ENCODE measurements at places on chromosomes 1 and 21.

DNA sequence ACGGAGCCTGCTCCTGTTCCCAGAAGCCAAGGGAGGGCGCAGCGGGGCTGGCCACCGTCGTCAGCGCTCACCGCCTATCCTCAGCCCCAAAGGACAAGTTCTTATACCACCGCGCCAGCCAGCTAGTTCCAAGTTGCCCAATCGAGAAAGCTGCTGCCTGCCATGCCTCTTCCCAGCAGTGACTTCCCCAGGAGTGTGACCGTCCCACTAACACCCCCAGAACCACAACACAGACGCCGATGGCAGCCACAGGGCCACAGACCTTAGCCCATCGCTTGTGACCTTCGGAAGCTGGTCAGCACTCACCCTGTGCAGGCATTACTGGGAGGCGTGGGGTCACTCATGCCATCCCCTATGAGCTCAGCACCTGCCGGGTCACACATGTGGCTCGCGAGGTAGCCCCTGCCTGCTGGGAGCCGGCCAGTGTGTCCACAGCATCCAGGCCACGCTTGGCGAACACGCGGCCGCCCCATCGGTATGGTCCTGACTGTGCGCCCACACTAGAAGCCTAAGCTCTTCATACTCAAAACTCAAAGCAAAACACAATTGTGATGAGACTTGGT, 20.1 kb downstream of the NADK start:
- no peak for DNase-seq

DNA sequence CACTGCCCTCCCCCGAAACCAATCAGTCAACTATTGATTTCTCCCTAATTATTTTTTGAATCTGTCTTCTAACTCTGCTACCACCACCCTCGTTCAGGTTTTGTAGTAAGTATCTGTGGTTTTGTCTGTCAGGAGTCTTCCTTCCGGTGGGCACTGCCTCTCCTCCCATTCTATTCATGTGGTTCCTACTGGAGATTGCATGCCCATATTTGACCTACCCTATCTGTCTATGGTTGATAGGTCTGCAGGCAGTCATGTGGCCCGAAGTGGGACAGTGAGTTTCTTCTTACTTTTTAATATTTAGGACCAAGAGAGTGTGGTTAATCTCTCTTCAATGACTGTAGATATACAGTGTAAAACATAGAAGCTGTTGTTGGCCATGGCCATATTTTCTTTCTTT, 17.8 kb upstream of the MAST2 start:
- no peak for DNase-seq

GRCh38 chr1:240254006-240254405, 162.3 kb downstream of the FMN2 start:
- DNase-seq = no peak

GRCh38 chr1:61334718-61335589, 252.6 kb downstream of the NFIA start:
- DNase-seq = no peak

- no peak for DNase-seq
These were observed 19.8 kb downstream of the SERINC2 start for GRCh38 chr1:31432592-31433395.

- DNase-seq = no peak
These were observed 161.4 kb downstream of the VAV3 start for GRCh38 chr1:107803579-107803978.

GRCh38 chr1:235646463-235646862, 3.1 kb downstream of the GNG4 start:
- no peak for DNase-seq

GRCh38 chr1:162371611-162372010, 5.0 kb downstream of the SPATA46 start:
- no peak for DNase-seq

DNA sequence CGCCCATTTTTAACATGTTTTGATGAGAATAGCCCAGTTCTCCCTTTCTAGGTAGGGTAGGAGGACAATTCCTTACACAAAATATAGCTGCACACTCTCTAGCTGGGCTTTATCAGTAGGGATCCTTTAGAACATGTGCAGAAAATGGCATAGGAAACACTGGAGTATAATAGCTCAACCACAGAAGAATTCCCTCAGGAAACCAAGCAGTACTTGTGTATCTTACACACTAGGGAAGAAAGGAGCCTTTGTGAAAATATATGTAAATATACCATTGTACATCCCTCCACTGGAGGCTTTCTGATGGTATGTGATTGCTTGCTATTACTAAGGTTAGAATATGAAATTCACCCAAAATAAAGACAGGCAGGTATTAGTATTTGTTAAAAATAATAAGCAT, 153.5 kb downstream of the LRRC40 start:
- DNase-seq = no peak

DNA sequence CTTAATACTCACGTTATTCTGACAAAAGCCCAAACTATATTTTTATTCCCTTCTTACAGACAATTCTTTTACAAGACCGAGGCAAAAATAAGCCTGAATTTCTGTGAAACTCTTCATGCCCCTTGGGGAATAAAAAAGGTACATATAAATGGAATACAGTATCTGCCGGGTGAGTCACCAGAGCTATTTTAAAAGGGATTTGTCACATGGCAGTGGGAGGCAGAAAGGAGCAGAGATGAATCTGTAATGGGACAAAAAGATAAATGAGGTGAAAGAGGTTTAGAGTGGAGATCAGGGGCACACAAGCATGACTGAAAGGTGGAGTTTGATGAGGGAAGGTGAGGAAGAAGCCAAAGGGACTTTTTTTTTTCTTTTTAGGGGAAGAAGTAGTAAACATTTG, 8.8 kb downstream of the XCL1 start:
- DNase-seq = no peak

- DNase-seq = no peak
These were observed 79.6 kb upstream of the PPM1J start for GRCh38 chr1:112794654-112795239.

DNA sequence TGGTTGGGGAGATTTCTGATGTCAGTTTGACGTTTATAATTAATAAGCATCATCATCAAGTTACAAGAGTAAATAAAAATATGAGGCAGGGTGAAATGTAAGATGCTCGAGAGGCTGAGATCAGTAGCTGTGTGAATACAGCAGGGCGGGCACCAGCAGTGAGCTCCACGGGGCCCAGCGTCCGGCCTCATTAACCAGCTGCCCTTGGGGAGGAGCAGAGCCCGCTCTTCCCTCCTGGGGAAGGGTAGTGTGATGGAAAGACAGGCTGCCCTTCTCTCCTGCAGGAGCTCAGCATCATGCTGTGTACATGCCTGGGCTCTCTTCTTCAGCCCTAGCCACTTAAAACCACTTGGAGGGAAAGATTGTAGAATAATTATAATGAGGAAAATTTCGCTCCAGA, 23.4 kb downstream of the PDE9A start:
- no peak for DNase-seq

GRCh38 chr1:109677459-109677858, 9.6 kb downstream of the GSTM2 start:
- no peak for DNase-seq

- DNase-seq = no peak
These were observed 3.3 kb downstream of the RAVER2 start for GRCh38 chr1:64748222-64748621.

GRCh38 chr1:114201486-114201885, 47.8 kb upstream of the SYT6 start:
- DNase-seq = no peak

GRCh38 chr1:242128951-242129502, 130.1 kb upstream of the MAP1LC3C start:
- no peak for DNase-seq

DNA sequence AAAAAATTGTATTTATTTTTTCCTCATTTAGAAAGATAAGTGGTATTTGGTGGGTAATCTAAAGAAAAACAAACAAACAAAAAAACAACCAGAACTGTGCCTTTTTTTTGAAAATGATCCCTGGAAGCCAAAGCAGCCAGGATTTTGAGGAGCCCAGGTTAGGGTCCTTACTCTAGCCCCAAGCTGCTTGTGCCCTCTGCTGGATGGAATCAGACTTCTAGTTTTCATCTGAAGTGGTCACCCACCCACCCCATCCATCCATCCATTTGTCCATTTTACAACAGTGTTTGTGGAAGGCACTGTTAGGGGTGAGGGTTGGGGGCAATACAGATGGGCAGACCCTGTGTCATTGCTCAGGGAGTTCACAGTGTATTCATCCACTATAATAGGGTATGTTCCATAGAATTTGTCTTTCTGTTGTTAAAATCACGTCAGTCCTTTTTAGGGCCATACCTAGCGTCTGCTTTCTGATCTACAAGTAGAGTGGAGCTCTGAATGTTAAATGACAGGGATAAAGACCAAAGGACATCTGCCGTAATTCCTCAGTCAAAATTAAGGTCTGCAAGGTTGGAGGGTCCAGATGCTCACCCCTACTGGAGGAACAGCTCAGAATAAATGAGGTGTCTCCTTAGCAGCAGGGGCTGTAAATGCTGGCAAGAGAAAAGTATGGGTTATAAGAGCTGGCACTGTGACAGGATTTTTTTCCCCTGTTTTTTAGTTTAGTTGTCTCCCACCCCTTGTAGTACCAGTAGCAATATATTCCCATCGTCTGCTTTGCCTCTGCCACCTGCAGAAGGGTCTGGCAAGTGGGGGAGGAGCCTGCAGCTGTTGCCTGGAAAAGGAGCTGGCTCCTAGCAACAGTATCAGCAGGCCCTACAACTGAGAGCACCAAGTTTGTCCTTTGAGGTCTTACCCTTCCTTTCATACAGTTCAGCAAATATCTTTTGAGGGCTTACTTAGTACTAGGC, 3.2 kb downstream of the LRRC42 start:
- DNase-seq = no peak

DNA sequence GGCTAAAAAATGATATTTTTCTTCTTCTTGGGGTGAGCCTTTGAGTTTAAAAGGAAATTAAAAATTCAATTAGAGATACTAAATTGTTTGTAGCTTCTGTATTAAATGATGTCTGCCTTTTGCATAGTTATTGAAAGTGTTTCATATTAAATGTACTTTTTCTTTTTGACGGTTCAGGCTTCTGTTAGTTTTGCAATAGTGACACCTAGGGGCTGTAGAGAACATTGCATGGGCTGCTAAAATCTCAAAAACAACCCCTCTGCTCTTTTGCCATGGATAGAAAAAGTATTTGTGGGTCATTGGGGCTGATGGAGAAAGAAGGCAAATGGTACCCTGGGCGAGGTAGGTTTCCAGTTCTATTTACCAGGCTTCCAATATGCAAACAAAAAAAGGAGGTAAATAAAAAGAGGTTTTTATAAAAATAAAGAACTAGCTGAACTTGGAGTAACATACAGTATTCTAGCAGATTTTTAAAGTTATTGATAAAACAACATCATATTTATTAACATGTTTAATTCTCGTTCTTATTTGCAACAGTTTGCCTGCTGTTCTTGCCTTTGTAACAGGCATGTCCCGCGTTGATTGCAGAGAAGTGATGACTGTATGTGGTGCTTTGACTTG, 115.4 kb upstream of the HOOK1 start:
- no peak for DNase-seq

GRCh38 chr21:42169758-42170157, 49.2 kb upstream of the ABCG1 start:
- no peak for DNase-seq

DNA sequence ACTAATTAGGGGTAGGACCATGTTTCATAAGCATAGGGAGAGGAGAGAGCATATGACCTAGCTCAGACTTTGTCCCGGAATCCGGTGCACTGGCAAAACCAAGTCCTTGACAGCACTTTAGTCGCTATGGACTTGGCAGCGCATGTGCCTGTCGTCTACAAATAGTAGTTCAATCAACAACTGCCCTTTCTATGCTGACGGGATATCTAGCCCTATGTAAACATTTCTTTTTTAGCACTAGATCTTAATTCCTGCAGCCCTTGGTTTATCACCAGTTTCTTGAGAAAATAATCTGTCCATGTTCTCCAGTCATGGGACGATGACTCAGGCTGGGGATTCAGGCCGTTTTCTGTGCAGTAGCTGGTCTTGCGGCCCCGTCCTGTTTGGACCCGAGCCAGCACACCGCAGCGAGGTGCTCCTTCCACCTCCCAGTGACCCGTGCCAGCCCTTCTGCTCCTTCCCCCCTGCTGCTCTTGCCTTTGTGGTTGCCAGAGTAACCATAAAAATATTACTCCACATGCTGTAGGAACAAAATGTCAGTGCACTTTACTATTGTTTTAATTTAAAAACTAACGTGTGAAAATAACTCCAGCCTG, 8.6 kb upstream of the MT1HL1 start:
- DNase-seq = no peak

GRCh38 chr1:204904228-204904810, 33.7 kb downstream of the NFASC start:
- no peak for DNase-seq

GRCh38 chr1:8858112-8858668, 20.3 kb downstream of the ENO1 start:
- no peak for DNase-seq

DNA sequence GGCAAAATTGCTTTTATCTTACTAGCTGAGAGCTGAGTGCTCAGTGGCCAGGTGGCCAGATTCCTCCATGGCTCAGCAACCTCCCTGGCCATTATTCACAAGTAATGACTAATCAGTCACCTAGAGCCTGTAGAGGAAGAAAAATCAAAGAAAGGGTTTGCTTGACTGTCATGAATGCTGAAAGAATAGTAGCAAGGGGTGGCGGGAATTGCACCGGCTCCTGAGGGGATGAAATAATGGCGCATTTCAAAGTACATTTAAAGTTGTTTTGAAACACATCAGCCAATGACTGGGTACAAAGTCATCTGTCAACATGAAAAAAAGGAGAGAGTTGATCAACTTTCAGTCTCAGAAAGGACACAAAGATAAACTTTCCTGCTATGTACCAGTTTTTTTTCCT, 99.5 kb downstream of the OMA1 start:
- no peak for DNase-seq

DNA sequence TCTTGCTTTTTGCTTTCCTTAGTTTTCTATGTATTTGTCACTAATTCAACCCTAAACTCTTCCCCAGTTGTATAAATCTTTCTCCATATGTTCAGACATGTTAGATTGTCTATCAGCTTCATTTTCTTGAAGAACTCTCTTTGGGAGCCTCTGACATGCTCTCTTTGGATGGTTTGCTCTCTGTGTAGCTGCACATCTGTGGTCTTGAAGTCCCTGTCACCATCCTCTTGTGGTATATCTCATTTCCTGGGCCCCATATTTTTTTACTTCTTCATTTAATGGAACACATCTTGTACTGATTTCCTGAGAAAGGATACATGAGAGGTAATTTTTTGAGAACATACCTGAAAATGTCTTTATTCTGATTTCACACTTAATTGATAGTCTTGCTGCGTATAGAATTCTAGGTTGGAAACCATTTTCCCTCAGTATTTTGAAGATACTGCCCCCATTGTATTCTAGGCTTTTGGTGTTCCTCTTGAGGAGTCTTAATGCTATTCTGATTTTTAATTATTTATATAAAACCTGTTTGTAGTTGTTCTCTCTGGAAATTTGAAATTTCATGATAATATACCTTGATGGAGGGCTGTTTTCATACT, 72.6 kb downstream of the ST3GAL3 start:
- DNase-seq = no peak
